ELR (cell line): ENCODE measurements at places on chromosomes 4 and X.

GRCh38 chrX:8657883-8658282 is 74.1 kb downstream of the ANOS1 start:
- DNase-seq, result no peak

- DNase-seq, result no peak
Observed at GRCh38 chrX:153877571-153878261, 8.3 kb downstream of the L1CAM start.

DNA sequence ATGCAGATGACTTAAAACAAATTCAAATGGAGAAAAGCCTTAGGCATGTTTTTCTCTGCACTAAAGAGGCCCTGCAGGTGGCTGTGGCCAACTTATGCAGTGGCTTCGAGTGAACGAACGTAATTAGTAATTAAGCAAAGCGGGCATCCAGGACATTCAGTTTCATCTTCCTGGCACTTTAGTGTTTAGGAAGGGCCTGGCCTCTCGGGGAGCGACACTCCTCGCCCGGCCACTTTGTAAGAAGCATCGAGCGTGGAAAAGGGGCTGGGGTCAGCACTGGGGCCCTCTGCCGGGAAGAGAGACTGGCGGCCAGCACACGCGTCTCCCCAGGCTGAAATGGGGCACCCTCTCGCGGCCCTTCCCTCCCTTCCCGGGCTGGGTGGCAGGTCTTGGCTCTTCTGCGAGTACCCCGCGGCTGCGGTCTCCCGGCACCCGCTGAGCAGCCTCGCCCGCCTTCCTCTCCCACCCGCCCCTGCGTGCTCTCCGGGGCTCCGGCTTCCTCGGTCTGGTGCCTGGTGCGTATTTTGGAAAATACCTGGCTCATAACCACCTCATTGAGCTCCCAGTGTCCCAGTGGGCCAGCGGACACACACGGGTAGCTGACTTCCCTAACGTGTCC is 677 bp upstream of the CYP4V2 start:
- peak; percentile 46 for DNase-seq

DNA sequence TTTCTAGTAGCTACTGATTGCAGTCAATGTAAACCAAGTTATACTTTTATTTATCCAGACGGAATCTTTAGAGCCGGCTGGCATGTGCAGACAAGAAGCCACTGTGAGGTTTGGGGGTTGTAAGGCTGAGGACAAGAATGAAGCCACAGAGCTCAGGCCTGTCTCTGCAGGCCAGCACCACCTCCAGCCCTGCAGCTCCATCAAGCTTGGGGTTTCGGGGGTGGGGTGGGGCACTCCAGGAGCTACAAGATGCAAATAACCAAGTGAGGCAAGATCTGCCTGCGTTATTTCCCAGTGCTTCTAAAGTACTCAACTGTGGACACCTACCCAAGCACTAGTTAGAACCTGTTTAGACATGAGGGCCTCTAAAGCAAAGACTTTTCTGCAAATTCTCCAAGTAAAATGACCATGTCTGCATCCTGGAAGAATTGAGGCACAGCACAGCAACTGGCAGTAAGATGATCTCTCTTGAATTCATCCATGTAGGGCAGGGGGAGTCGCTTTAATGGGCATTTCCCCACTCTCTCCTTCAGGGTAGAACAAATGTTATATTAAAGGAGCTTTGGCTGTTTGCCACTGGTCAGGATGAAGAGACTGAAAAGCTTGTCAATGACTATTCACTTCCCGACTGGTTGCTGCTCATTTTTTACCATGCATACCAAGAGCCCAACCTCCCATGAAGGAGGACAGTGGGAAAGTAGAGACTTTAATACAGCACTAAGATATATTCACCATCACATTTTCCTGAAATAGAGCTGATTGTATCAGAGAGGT is 222.5 kb downstream of the MGST2 start:
- DNase-seq, result peak; percentile 15

DNA sequence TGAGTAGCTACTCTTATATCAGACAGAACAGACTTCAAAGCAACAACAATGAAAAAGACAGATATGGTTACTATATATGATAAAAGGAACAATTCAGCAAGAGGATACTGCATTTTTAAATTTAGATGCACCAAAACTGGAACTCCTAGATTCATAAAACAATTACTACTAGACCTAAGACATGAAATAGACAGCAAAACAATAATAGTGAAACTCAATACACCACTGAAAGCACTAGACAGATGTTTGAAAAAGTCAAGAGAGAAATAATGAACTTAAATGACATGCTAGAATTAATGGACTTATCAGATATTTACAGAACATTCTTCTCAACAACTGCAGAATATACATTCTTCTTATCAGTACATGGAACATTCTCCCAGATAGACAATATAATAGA is 99.5 kb upstream of the ITM2A start:
- no peak for DNase-seq

DNA sequence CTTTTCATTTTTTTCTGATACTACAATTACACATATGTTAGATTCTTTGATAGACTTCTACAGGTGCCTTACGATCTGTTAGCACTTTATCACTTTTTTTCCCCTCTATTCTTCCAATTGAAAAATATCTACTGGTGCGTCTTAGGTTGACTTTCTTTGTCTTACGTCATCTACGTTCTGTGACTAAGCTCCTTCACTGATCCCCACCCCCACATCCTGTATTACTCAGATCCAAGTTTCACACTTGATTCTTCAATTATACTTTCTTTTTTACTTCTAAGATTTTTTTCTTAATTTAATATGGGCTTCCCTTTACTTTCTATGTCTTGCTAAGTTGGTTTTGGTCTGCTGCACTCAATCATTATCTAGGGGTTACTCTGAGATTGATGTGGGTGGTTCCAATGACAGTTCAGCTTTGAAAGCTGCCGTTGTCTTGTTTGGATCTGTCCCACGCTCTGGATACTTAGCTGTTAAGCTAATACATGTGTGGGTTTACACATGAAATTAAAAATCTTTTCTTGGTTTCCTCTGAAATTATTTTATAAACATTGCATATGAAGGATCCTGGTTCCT is 1321.1 kb downstream of the RAPGEF2 start:
- DNase-seq, result peak; percentile 65

GRCh38 chr4:168511780-168512489 is 15.1 kb downstream of the PALLD start:
- no peak for DNase-seq

GRCh38 chr4:102869569-102870197 is 891 bp downstream of the CISD2 start:
- DNase-seq, result peak; percentile 6

DNA sequence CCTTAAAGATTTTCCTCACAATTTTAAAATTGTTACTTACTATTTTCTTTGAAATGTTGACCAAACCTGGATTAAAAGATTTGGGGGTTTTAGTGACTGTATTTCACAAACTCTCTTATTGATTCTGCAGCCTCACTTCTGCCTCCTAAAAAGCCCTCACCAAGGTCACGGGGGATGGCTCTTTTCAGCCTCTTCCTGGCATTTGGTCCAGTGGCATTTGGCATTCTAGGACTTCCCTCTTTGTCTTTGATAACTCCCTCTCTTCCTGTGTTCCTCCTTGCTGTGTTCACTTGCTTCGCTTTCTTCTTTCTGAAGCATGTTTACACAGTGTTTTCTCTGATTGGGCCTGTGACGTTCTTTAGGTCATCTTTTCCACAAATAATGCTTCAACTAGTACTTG is 21.5 kb downstream of the PKD2 start:
- no peak for DNase-seq

GRCh38 chrX:127317159-127317558 is 497.6 kb downstream of the PRR32 start:
- DNase-seq, result no peak

GRCh38 chrX:2550328-2551020 is 49.7 kb upstream of the DHRSX start:
- peak; percentile 4 for DNase-seq

GRCh38 chr4:31365006-31365690 is 645.0 kb downstream of the PCDH7 start:
- peak; percentile 6 for DNase-seq
